ENCODE measurements at places on chromosomes 13 and 19. TPM values are rescaled to one million over a fixed set of nuclear protein-coding genes. Genes with fewer than 3 reads are reported as not detected.

Gene WTIP
- 3.4 TPM for total RNA-seq

Gene TMEM59L
- 0.95 TPM for total RNA-seq

Gene ELSPBP1
- not detected for total RNA-seq

Gene ZNF460
- 30.9 TPM for total RNA-seq

Gene IL11
- 0.20 TPM for total RNA-seq

Gene LGALS14
- not detected for total RNA-seq

- peaks cover 6% of the 10 kb centered on the region for H3K36me3 ChIP-seq
- H3K27me3 ChIP-seq: no peaks in the 10 kb centered on the region
- no peaks in the 10 kb centered on the region for H3K4me1 ChIP-seq
- DNase-seq: no peak
Measured at GRCh38 chr19:49592486-49593232, 1.7 kb downstream of the PRR12 start.

DNA sequence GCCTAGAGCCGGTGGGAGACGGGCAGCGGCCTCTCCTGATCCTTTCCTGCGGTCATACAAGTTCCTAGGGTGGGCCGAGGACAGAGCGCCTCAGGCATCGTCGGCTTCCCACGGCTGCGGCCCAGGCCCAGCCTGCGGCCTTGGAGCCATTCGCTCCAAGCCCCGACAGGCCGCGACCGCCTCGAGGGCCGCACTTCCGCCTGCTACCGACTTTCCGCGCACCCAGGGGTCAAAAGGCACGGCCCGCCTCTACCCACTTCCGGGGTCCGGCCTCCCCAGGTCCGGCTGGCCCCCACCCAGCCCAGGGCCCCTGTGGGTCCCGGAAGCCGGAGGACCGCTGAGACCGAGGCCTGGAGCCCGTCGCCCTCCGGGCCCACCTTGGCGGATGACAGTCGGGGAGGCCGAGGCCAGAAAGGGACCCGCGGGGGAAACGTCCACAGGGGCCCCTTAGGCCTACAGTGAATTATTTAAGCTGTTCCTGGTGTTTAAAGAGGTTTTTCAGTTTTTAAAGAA is 16.2 kb downstream of the ZIC2 start:
- H3K27ac ChIP-seq: no peak overlapping the region
- peaks cover 29% of the 10 kb centered on the region for H3K27me3 ChIP-seq
- H3K36me3 ChIP-seq: no peaks in the 10 kb centered on the region
- no peak overlapping the region for H3K4me3 ChIP-seq
- H3K4me1 ChIP-seq: no peaks in the 10 kb centered on the region

DNA sequence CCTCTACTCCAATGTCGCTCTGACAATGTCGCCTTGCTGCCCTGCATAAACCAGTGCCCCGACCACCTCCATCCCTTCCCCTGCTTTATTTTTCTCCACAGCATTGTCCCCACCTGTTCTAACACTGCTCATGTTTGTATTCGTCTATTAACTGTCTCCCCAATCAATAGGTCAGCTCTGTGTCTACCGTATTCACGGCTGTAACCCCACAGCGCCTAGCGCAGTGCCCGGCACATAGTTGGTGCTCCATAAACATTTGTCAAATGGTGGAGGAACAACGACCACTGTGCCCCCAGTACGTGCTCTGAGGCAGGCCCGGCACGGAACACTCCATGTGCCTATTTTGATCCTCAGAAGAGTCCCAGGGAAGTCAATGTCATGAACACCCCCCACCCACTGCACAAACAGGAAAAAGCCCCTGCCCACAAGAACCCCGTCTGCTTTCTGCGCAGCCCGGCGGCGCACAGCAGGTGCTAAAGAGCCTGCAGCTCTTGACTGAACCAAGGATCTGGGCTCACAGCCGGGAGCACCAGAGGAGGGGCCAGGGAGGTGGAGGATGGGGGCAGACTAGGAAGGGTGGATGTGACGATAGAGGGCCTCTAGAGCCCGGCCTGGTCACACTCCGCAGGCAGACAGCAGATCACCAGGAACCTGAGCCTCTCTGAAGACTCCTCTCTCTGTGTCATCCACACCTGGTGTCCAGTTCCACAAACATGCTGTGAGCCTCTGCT is 1.8 kb upstream of the CEACAM16 start:
- peak overlapping the region; percentile 51 for H3K27ac ChIP-seq
- no peak overlapping the region for H3K4me3 ChIP-seq
- peaks cover 32% of the 10 kb centered on the region for H3K4me1 ChIP-seq
- DNase-seq: peak; percentile 53

- no peaks in the 10 kb centered on the region for H3K36me3 ChIP-seq
- peaks cover 12% of the 10 kb centered on the region for H3K4me1 ChIP-seq
- no peaks in the 10 kb centered on the region for H3K27me3 ChIP-seq
- no peak for DNase-seq
- H3K4me3 ChIP-seq: no peak overlapping the region
- H3K27ac ChIP-seq: peak overlapping the region; percentile 8
Measured at GRCh38 chr13:40484974-40485373, 181.5 kb downstream of the FOXO1 start.

GRCh38 chr13:93727211-93728141 is 500.9 kb downstream of the GPC6 start:
- H3K4me3 ChIP-seq: no peak overlapping the region
- no peaks in the 10 kb centered on the region for H3K27me3 ChIP-seq
- DNase-seq: no peak
- no peaks in the 10 kb centered on the region for H3K36me3 ChIP-seq
- no peak overlapping the region for H3K27ac ChIP-seq
- H3K4me1 ChIP-seq: no peaks in the 10 kb centered on the region

DNA sequence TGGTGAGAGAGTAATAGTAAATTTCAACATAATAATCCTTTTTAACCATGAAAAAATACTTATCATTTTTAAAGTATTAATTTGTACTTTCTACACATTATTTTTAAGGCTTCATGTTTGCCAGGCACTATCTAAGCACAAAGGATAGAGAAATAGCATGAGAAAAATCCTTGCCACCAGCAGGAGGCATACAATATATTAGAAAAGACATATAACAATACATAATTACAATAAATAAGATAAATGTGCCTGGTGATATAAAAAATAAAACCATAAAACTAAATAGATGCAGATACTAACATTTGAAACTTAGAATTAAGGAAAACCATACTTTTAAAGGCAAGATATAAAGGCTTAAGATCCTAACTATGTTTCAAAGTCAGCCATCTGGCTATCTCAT is 1256.4 kb downstream of the DIAPH3 start:
- DNase-seq: no peak
- H3K27ac ChIP-seq: no peak overlapping the region
- no peaks in the 10 kb centered on the region for H3K27me3 ChIP-seq
- H3K4me1 ChIP-seq: no peaks in the 10 kb centered on the region

- no peaks in the 10 kb centered on the region for H3K4me1 ChIP-seq
- H3K27me3 ChIP-seq: no peaks in the 10 kb centered on the region
- peak; percentile 42 for DNase-seq
- H3K36me3 ChIP-seq: no peaks in the 10 kb centered on the region
- no peak overlapping the region for H3K4me3 ChIP-seq
- no peak overlapping the region for H3K27ac ChIP-seq
Measured at GRCh38 chr13:77544355-77544754, 8.8 kb downstream of the SCEL start.

- no peaks in the 10 kb centered on the region for H3K27me3 ChIP-seq
- H3K27ac ChIP-seq: no peak overlapping the region
- DNase-seq: no peak
- H3K36me3 ChIP-seq: no peaks in the 10 kb centered on the region
- H3K4me1 ChIP-seq: no peaks in the 10 kb centered on the region
- no peak overlapping the region for H3K4me3 ChIP-seq
Measured at GRCh38 chr19:40585241-40585981, 8.7 kb downstream of the SHKBP1 start.

DNA sequence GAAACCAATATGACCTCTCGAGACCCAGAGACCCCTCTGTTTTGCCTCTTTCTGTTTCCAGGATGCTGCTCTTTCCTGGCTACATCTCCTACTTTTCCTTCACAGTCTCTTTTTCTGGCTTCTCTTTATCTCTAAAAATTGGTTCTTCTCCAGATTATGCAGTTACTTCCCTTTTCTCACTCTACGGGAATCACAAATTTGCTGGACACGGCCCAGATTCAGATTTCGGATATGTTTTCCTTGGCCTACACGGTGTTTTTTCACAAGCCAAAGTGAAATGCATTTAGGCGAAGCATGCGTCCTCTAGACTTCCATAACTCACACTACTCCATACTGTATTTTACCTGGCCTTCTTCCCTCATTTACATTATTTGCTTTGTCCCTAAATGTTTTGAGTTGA is 214.7 kb upstream of the MIR17HG start:
- H3K4me3 ChIP-seq: no peak overlapping the region
- no peak overlapping the region for H3K27ac ChIP-seq
- H3K36me3 ChIP-seq: no peaks in the 10 kb centered on the region
- H3K4me1 ChIP-seq: no peaks in the 10 kb centered on the region
- no peaks in the 10 kb centered on the region for H3K27me3 ChIP-seq

GRCh38 chr19:46065486-46066071 is 24.8 kb upstream of the IGFL4 start:
- no peak for DNase-seq
- H3K4me1 ChIP-seq: no peaks in the 10 kb centered on the region
- no peak overlapping the region for H3K27ac ChIP-seq
- H3K4me3 ChIP-seq: no peak overlapping the region
- H3K36me3 ChIP-seq: no peaks in the 10 kb centered on the region
- H3K27me3 ChIP-seq: no peaks in the 10 kb centered on the region

DNA sequence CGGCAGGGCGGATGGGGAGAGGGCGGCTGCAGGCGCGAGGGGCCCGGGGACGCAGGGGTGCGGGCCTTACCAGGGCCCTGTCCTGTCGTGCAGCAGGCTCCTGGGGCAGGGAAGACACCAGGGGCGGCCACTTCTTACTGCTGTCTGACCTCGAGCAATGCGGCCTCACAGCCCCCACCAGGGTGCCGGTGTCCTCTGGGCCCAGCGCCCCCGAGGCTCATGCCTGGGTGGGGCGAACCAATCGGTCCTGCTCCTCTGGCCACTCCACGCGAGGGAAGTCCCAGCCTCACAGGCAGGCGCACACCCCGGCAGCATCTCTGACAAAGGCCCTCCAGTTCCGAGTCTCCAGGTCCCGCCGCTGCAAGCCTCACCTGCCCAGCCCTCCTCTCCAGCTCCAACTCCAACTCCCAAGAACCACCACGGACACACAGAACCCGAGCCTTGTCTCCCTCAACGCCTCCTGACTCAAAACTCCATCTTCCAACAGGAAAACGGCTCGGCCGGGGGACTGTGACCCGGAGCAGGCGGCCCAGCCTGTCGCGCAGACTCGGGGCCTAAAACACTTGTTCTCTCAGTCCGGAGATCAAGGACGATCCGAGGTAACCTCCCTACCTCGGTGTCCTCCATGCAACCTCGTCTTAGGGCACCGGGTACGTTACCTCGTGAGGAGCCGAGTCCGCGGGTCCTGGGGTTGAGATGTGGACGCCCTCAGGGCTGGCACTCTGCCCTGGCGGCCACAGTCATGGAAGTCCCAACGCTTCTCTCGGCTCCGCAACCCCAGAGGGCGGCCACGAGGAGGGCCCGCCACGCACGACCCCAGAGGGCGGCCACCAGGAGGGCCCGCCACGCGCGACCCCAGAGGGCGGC is 6.5 kb downstream of the FGF22 start:
- H3K27ac ChIP-seq: no peak overlapping the region
- no peaks in the 10 kb centered on the region for H3K27me3 ChIP-seq
- no peaks in the 10 kb centered on the region for H3K4me1 ChIP-seq
- DNase-seq: no peak

DNA sequence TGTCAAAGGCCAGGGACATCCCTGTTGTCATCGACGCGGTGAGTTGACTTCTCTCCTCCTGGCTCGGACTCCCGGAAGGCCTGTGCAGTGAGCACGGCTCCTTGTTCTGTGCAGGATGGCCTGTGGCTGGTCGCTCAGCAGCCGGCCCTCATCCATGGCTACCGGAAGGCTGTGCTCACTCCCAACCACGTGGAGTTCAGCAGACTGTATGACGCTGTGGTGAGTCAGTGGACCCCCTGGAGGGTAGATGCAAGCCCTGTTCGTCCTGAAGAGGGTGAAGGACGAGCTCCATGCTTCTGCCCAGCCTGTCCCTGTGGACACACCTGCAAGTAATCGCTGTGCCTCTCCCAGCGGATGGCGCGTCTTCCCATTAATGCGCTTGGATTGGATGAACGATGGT is 19.2 kb downstream of the NAXD start:
- H3K4me1 ChIP-seq: no peaks in the 10 kb centered on the region
- no peak overlapping the region for H3K27ac ChIP-seq
- H3K27me3 ChIP-seq: no peaks in the 10 kb centered on the region
- no peak for DNase-seq

DNA sequence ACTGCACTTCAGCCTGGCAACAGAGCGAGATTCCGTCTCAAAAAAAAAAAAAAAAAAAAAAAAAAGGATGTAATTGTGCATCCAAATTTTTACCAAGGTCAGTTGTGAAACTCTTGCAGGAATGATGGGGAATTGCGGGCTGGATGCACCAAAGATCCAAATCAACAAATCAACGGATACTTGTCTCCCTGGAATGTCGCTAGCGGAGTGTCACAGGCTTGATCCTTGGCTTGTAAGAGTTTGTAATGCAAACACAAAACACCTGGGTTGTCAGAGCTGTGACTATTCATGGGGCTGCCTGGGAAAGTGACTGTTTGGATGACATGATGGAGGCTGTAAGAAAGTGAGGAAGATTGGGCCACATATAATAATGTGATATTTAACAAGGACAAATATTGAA is 4.2 kb downstream of the KANK3 start:
- no peak overlapping the region for H3K27ac ChIP-seq
- peaks cover 6% of the 10 kb centered on the region for H3K27me3 ChIP-seq
- no peaks in the 10 kb centered on the region for H3K36me3 ChIP-seq
- H3K4me1 ChIP-seq: no peaks in the 10 kb centered on the region

DNA sequence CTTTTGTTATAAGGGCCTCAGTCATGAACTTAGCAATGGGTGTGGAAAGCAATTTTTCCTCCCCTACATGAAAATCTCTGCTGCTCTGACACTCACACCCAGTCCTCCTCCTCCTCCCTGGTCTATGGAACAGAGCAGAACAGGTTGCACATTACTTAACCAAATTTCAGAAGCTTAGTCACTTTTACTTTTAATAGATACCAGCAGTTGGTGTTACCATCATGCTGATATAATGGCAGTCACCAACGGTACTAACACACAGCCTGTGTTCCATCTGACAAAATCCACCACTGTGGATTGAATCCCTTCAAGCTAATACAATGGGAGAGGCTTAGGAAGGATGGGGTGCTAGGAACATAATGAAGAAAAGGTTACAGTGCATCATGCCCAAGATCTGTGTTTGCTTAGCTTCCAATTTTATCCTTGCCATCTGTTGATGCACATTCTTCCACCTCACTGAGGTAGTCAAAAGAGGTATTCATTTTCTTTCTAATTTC is 9.8 kb downstream of the TPT1 start:
- no peak overlapping the region for H3K4me3 ChIP-seq
- no peaks in the 10 kb centered on the region for H3K27me3 ChIP-seq
- DNase-seq: no peak
- H3K36me3 ChIP-seq: peaks cover 4% of the 10 kb centered on the region

DNA sequence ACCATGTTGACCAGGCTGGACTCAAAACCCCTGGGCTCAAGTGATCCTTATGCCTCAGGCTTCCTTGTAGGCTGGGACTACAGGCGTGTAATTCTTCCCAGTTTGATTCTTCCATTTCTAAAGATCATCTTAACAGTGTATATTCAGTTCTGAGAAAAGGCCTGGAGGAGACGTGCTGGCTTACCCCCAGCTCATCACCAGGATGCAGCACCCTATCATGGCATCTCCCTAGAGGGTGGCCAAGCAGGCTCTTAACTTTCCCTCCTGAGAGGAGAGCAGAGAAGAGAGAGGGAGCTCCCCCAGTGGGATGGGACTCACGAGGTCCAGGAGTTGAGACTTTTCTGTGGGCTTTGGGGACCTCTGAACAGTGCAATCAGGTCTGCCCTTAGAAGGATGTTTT is 2.1 kb upstream of the TUBA3C start:
- DNase-seq: no peak
- H3K4me3 ChIP-seq: no peak overlapping the region

GRCh38 chr19:1155352-1156304 is 18.4 kb downstream of the SBNO2 start:
- H3K27ac ChIP-seq: peak overlapping the region; percentile 65
- no peak overlapping the region for H3K4me3 ChIP-seq
- H3K4me1 ChIP-seq: no peaks in the 10 kb centered on the region
- no peak for DNase-seq
- peaks cover 7% of the 10 kb centered on the region for H3K36me3 ChIP-seq

Measured in pancreas (tissue), 10 donors.